Diencephalon (tissue), 1 donor: ENCODE measurements at places on chromosomes 12 and 14. TPM values are rescaled to one million over a fixed set of nuclear protein-coding genes. Genes with fewer than 3 reads are reported as not detected.

The RNASE4 gene
- 1.2 TPM for total RNA-seq

The SOCS2 gene
- 45.7 TPM for total RNA-seq

The KRT78 gene
- total RNA-seq: not detected

The MDM2 gene
- total RNA-seq: 40.8 TPM

The KERA gene
- 0.23 TPM for total RNA-seq

The SELPLG gene
- 2.8 TPM for total RNA-seq

The RNFT2 gene
- total RNA-seq: 56.3 TPM

The KLRC3 gene
- 5.5 TPM for total RNA-seq

The LYZ gene
- total RNA-seq: 7.4 TPM

The EML5 gene
- 45.4 TPM for total RNA-seq

The CIDEB gene
- total RNA-seq: 2.8 TPM

The TAS2R14 gene
- 9.5 TPM for total RNA-seq

The DIO2 gene
- total RNA-seq: 10.8 TPM

The SCN8A gene
- total RNA-seq: 74.3 TPM

The ANO4 gene
- total RNA-seq: 27.2 TPM

The PTCSC3 gene
- 0.69 TPM for total RNA-seq

The SLC22A17 gene
- total RNA-seq: 389 TPM

The KRT82 gene
- not detected for total RNA-seq

The POTEM gene
- not detected for total RNA-seq

The BRF1 gene
- total RNA-seq: 74.0 TPM

The TMED10 gene
- 155 TPM for total RNA-seq

The SERPINA12 gene
- not detected for total RNA-seq

The LRRIQ1 gene
- total RNA-seq: 25.1 TPM

The SLC17A8 gene
- 10.1 TPM for total RNA-seq

The NTS gene
- total RNA-seq: 211 TPM

The KLHL33 gene
- 0.23 TPM for total RNA-seq

The COCH gene
- total RNA-seq: 36.4 TPM

The RIPK3 gene
- 0.69 TPM for total RNA-seq

The HELB gene
- 6.0 TPM for total RNA-seq

The PIGH gene
- total RNA-seq: 36.4 TPM

The CYP46A1 gene
- 19.6 TPM for total RNA-seq

The PTGDR gene
- total RNA-seq: 0.23 TPM
